Motor neuron (in vitro differentiated cells): ENCODE measurements at places on chromosomes 4 and X. TPM values are rescaled to one million over a fixed set of nuclear protein-coding genes. Genes with fewer than 3 reads are reported as not detected.

Gene GRPEL1
- total RNA-seq = 17.2 and 17.9 TPM in 2 replicates

Gene TSC22D3
- total RNA-seq = 62.0 and 64.9 TPM in 2 replicates

Gene SERPINA7
- 0.09 TPM in 1 of 2 replicates, not detected in the other for total RNA-seq

Gene ZFP42
- 0.17 TPM in 1 of 2 replicates, not detected in the other for total RNA-seq

Gene MGAT4D
- total RNA-seq = 0.05 TPM in 1 of 2 replicates, not detected in the other

Gene FGFRL1
- 7.0 and 8.7 TPM in 2 replicates for total RNA-seq

Gene SPOCK3
- total RNA-seq = 15.2 and 16.4 TPM in 2 replicates

Gene TMPRSS11B
- not detected in 2 replicates for total RNA-seq

Gene WWC2
- 59.4 and 62.0 TPM in 2 replicates for total RNA-seq

Gene CTAG2
- not detected in 2 replicates for total RNA-seq

Gene ZAR1
- not detected in 2 replicates for total RNA-seq

Gene UGT2B7
- not detected in 2 replicates for total RNA-seq

Gene EDA2R
- total RNA-seq = 7.2 and 10.3 TPM in 2 replicates

Gene PNMA5
- 0.38 and 0.63 TPM in 2 replicates for total RNA-seq

Gene NEUROG2
- total RNA-seq = 13.6 and 14.5 TPM in 2 replicates

Gene MAGEA3
- 0.14 and 0.29 TPM in 2 replicates for total RNA-seq

Gene UGDH
- 39.5 and 45.9 TPM in 2 replicates for total RNA-seq

Gene EPGN
- total RNA-seq = 0.43 TPM in 1 of 2 replicates, not detected in the other

Gene RFC1
- total RNA-seq = 23.0 and 33.7 TPM in 2 replicates

Gene RBM47
- total RNA-seq = 0.36 and 0.38 TPM in 2 replicates

Gene ARMCX1
- total RNA-seq = 67.6 and 68.3 TPM in 2 replicates

Gene JAKMIP1
- total RNA-seq = not detected in 2 replicates

Gene RAB33A
- not detected in 2 replicates for total RNA-seq

Gene SPANXB1
- not detected in 2 replicates for total RNA-seq

Gene AREG
- not detected in 2 replicates for total RNA-seq

Gene SYN1
- total RNA-seq = 0.96 and 1.4 TPM in 2 replicates

Gene CXCL8
- not detected in 2 replicates for total RNA-seq

Gene CYTL1
- 34.2 and 35.8 TPM in 2 replicates for total RNA-seq

Gene MAN2B2
- 15.0 and 16.7 TPM in 2 replicates for total RNA-seq

Gene LSM6
- 37.8 and 45.1 TPM in 2 replicates for total RNA-seq
